ENCODE measurements at places on chromosomes 11 and 22.
A peak's percentile ranks its signal among the peaks of the same experiment; 100 is the strongest.

DNA sequence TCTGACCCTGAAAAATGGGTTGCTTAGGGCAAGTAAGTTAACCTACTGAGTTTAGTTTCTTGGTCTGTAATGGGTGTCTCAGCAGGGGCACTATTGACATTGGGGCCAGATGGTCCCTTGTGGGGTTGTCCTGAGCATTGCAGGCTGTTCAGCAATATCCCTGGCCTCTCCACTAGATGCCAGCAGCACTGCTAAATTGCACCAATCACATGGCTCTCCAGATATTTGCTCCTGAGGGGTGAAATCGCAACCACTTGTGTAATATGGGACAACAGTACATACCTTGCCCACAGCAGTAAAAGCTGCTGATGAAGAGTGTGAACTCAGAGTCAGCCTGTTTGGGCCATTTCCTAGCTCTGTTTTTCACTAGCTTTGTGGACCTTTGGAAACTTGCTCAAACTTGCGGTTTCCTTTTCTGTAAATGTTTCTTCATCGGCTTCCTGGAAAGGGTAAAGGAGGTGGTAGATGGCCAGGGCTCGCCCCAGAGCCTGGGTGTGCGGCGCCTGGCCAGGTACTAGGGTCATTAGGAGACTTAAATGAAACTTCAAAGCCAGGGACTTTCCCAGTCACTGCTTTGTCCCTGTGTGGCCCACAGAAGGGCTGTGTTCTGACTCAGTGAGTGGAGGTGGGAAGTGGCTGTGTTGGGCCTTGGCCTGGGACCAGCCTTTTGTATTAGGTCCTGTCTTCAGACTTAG lies 13.0 kb downstream of the NCF4 start:
- DNase-seq = peak; percentile 27

DNA sequence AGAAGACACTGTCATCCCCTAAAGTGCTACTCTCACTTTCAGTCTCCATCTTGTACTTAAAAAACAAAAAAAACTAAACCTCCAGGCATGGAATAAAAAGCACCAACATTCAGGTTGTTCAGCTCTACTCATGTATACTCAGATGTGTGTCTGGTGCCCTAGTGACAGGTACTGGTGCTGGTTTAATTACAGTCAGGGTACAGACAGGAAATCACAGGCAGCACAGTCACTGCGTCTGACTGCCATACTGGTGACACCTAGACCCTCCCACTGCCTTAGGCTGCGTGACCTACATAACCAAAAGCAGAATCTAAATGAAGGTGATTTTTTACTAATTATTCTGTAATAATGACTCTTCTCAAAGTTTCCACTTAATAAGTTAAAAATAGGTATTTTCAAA lies at the start of gene ARHGAP32:
TSS of gene ARHGAP32 (minus strand) at position 176 of the 400 bp plus-strand sequence. CDS start at position 49, 127 bp downstream.
- no peak for DNase-seq

DNA sequence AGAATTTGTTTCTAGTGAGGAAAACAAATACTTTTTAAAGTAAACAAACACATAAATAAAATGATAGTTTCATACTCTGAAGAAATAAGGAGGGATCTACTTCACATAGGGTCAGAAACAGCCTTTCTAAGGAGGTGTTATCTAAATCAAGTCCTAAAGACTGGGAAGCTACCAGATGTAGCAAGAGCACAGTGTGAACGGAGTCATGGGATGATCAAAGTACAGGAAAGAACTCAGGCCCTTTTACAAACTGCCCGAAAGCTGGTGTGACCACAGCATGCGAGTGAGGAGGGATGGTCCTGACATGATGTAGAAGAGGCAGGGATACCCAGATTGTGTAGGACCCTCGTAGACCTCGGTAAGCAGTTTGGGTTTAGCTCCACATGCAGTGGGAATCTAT lies 102.8 kb downstream of the ARHGAP32 start:
- no peak for DNase-seq

- peak; percentile 64 for DNase-seq
These were observed 179.0 kb downstream of the GRM5 start for GRCh38 chr11:88886796-88887195.

GRCh38 chr22:31616315-31616980 lies 45.6 kb downstream of the PISD start:
- no peak for DNase-seq

DNA sequence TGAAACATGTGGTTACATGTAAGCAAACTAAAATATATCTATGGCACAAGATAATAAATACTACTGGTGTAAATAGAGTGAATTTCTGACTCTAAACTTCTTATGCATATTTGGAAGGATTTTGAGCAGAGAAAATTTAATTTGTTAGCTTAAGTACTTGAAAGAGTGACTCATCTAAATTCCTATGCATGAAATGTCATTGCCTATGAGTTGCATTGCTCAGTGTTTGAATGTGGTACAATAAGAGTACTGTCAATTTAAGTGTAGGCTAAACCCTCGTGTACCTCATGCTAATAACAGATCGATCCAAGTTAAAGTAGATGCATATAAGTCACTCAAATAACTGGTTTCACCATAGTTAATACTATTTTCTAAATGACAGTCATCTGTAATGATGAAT lies 5.3 kb upstream of the CARD18 start:
- DNase-seq = peak; percentile 61

- no peak for DNase-seq
These were observed 936 bp downstream of the IL17REL start for GRCh38 chr22:50011447-50012210.

- no peak for DNase-seq
These were observed 1401.9 kb downstream of the FAM181B start for GRCh38 chr11:81331611-81332235.

GRCh38 chr22:43884600-43885318 lies 7.1 kb downstream of the PNPLA5 start:
- DNase-seq = no peak

DNA sequence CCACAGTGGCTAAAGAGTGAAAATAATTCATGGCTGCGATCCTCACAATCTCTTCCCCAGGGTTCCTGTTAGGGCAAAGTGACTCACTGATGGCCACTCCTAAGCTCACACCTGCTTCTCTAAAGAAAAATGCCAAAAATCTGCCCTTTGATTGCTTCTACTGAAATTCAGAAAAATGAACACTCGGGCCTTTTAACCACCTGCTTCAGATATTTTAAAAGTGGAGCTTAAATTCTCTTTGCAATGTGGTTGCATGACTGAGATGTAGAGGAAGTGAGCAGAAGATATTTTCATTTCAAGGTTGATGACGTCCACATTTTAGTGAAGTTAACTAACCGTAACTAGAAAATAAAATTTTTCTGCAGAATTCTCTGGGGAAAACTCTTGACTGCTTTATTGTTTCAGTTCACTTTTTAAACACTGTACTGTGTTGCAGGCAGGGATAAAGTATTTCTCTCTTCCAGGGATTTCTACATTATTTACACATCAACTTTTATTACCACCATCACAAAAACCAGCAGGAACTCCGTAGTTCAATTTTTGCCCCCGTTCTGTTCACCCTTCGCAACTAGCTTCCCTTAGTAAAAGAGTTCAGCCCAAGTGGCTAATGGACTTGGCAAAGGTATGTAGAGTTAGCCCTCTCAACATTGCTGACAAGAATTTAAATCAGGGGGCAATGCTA lies 8.5 kb downstream of the RAB30 start:
- DNase-seq = peak; percentile 29

DNA sequence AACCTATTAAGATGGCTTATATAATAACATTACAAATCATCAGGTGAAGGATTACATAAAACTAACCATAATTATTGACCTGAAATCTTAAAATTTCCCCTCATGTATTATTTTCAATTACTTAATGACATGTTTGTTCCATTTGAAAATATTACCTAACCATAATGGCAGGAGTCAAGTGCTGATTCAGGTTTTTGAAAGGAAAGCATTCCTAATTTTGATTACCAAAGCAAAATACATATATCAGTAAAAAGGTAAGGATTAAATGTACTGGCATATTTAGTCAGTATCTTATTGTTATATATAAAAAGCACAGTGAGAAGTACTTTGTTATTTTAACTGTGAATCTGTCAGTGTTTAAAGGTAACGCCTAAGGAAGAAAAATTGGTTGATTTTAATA lies 960.0 kb upstream of the CNTN5 start:
- DNase-seq = no peak

- DNase-seq = no peak
These were observed 23.3 kb downstream of the LRP5 start for GRCh38 chr11:68335683-68336082.

- DNase-seq = no peak
These were observed 4.6 kb upstream of the CD6 start for GRCh38 chr11:60966890-60967289.

GRCh38 chr22:45579306-45579705 lies 76.6 kb downstream of the FBLN1 start:
- no peak for DNase-seq

GRCh38 chr11:121578251-121578976 lies 125.6 kb upstream of the SORL1-AS1 start:
- DNase-seq = no peak

- no peak for DNase-seq
These were observed 471 bp upstream of the CEP126 start for GRCh38 chr11:101914341-101914737.

- DNase-seq = no peak
These were observed 25.4 kb downstream of the THOC5 start for GRCh38 chr22:29528144-29528543.

DNA sequence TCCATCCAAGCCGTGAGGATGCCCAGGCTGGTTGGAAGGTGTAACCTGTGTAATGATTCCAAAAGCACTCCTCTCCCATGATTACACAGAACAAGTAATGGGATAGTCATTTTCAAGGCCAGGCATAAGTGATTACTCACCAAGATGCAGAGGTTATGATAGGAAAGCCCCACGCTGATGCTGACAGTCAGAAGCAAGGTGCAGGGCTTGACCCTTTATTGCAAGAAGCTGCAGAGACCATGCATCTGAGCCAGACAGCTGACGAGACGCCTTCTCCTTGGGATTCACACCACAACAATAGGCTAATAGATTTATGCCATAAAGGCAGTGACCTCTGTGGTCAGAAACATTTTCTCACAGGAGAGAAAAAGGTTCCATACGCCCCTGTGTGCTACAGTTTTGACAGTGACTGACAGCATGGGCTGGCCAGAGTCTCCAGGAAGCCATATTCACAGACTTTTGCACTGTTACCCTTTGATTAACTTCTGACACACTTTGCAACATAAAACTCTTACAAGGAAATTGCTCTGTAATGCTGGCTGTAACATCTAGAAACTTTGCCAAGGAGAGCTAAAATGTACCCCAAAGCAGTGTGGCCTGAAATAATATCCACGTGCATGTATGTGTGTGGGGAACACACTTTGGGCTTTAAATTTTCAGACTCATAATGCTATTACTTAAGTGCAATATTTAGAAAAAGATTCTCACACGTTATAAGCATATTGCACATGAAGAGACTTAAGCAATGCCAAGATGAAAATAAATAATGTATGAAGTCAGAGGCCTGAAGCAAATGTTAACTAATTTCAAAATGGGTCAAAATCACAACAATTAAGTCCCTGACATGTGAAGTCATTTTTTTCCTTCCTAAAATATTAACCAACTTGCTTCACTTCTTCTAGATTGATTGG lies 1079.0 kb upstream of the TENM4 start:
- DNase-seq = peak; percentile 70

DNA sequence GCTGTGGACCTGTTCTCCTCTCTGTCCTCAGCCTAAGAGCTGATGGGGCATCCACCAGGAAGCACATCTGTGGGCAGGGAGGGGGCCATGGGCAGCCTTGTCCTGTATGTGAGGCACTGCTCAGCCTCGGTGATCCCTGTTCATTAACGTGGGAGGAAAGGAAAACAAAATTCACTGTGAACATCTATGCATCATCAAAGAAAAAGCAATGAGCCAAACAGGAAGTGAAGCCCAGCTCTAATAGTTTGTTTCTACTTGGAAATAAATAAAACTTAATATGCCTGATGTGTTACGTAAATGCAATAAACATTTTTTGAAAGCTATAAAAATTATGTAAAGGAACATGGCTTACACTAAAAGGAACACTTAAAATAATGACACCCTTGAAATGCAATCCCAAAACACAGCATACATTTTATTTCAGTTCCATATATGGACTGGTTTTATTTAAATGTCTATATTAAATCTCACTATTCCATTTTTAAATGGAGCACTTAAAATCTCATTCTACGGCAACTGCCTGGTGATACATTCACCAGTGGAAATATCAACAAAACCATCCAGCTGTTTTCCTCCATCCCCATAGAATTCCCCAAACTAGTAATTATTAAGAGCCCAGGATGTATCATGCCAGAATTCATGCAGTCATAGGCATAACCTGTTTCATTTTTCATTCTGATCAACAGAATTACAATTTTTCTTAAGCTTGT lies 78.3 kb downstream of the ZNF280B start:
- no peak for DNase-seq

DNA sequence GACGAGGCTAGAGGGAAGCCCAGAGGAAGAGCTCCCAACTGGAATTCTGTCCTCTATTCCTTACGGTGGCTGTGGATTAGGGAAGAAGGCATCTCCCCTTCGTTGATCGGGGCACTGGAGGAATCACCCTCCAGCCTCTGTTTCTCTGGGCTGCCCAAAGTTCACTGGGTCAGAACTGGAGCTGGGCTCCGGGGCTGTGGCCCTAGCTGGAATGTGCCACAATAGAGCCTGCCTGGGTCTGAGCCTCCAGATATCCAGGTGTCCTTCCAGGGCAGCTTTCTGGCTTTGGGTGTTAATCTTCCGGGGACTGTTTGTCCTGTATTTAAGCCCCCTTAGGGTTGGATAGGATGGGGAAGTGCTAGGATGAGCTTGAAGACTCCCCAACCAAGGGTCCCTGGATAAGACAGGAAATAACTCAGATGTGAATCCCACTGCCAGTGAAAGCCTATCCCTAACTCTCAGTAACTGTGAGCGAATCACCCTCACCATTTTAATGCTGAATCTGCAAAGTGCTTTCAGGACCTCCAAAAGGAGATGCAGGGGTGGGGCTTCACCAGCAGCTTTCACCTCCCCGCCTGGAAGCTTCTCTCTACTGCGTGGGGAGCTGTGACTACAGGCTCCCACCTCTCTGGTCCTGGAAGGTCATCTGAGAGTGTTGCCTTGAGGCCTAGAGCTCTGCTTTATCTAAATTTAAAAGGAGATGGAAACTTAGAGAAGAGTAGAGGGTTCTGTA lies 9.5 kb downstream of the YPEL4 start:
- no peak for DNase-seq

GRCh38 chr11:107397357-107397756 lies 60.3 kb downstream of the CWF19L2 start:
- DNase-seq = no peak

GRCh38 chr11:128483211-128483788 lies 104.1 kb downstream of the ETS1 start:
- no peak for DNase-seq

GRCh38 chr22:29302402-29302680 lies 4.1 kb upstream of the GAS2L1 start:
- DNase-seq = no peak

GRCh38 chr11:33691066-33691864 lies 9.4 kb downstream of the C11orf91 start:
- no peak for DNase-seq

DNA sequence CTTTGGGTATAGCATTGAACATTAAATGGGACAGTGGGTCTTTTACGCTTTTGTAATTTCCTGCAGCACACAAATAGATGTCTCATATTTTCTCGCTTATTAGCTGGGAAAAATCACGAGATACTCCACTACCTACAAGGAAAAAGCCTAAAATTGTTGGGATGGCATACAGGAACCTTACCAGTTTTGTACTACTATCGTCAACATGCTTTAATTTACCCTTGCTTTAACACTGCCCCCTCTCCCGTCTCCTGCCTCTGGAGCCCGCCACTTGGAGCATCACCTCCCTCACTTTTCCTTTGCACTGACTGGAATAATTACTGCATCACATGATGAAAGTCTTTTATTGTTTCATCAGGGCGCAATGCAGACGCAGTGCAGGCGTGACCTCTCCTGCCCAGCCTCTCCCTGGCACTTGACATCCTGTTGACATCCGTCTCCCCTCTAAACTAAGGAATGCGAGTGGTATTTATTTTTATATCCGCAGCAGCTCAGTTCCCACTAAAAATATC lies 1.0 kb upstream of the FNBP4 start:
- DNase-seq = peak; percentile 85
